Activated T-cell treated with anti-CD3 and anti-CD28 coated beads, Interleukin-2, amount 50 U/mL, for 4 hours (primary cell): ENCODE measurements at places on chromosomes 11 and 22. TPM values are rescaled to one million over a fixed set of nuclear protein-coding genes. Genes with fewer than 3 reads are reported as not detected.

DNA sequence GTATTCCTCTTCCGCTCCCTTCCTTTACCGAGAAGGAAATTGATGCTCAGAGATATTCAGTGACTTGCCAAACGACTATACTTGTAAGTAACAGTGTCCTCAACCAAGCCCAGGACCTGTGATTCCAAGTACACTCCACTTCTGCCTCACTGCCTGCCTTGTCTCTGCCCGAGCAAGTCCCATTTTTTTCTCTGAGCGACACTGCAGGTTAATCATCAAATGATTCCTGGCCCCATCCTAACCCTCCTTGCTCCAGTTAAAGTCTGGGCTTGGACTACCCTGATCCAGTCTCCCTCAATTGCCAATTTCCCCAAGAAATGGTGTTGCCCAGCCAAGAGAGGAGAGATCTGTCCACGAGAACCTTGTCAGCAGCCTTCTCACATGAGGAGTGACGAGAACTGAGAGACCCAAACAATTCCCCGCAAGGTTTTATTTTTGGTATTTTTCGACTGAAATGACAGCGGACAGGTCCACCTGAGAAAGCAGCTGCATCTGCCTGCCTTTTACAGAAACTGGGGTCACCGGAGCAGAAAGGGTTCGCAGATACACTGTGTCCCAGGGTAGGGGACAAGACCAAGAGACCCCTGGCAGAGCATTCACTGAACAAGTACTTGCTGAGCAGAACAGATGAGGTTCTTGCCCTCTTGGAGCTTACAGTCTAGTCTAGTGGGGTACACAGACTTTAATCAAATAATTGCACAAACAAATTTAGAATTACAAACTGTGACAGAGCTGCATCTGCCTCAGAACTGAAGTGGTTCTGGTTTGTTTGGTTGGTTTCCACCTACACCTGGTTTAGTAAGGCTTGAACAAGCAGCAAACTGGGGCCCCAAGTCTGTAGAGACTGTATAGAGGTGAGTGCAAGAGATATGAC, 11.4 kb downstream of the POU2AF1 start:
- no peak for DNase-seq

- DNase-seq, result no peak
These were observed 140.5 kb downstream of the TRIM44 start for GRCh38 chr11:35803115-35803514.

DNA sequence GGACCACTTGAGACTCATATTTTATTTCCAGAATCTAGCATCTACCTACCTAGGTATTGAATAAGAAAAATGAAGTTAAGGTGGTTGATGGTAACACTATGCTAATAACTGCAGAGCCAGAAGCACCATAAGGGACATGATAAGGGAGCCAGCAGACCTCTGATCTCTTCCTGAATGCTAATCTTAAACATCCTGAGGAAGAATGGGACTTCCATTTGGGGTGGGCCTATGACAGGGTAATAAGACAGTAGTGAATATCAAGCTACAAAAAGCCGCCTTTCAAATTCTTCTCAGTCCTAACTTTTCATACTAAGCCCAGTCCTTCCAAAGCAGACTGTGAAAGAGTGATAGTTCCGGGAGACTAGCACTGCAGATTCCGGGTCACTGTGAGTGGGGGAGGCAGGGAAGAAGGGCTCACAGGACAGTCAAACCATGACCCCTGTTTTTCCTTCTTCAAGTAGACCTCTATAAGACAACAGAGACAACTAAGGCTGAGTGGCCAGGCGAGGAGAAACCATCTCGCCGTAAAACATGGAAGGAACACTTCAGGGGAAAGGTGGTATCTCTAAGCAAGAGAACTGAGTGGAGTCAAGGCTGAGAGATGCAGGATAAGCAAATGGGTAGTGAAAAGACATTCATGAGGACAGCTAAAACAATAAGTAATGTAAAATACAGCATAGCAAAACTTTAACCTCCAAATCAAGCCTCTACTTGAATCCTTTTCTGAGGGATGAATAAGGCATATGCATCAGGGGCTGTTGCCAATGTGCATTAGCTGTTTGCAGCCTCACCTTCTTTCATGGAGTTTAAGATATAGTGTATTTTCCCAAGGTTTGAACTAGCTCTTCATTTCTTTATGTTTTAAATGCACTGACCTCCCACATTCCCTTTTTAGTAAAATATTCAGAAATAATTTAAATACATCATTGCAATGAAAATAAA, 2.1 kb downstream of the HBB start:
- DNase-seq, result no peak

DNA sequence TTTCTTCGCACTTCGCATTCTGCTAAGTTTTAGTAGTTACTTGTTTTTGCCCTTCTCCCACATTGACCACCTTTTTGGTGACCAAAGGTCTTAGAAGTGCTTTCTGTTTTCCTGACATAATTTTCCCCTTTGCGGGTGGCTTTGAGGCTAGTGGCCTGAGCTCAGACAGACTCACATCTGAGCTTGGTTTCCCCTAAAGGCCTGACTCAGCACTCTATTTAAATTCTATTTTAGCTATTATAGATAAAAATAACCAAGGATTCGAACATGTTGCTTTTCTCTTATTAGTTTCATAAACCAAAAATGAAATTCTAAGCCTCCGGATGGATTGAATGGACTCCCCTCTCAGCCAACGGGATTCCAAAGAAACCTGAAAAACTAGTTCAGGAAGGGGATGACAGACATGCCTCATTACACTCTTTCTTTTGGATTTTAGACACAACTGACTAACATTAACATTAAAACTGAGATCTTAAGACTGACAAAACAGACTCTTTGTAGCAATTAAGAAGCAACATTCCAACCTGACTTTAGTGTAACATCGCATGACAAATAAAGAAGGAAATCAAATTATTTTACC, 258.5 kb downstream of the LUZP2 start:
- no peak for DNase-seq

GRCh38 chr22:17336061-17336460, 33.2 kb upstream of the CECR2 start:
- DNase-seq, result no peak

The FXYD6 gene
- total RNA-seq, result 0.16 TPM
